Stimulated activated naive CD8-positive, alpha-beta T cell treated with anti-CD3 and anti-CD28 coated beads, Interleukin-15, amount 100 ng/mL, for 72 hours (primary cell): ENCODE measurements at places on chromosomes 7 and 10.

DNA sequence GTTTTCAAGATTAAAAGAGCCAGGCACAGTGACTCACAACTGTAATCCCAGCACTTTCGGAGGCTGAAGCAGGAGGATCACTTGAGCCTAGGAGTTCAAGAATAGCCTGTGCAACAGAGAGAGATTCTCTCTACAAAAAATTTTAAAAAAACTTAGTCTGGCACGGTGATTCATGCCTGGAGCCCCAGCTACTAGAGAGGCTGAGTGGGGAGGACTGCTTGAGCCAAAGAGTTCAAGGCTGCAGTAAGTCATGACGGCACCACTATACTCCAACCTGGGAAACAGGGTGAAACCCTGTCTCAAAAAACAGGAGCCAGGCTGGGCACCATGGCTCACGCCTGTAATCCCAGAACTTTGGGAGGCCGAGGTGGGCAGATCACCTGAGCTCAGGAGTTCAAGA, 86.6 kb upstream of the KCTD7 start:
- DNase-seq = no peak

- DNase-seq = no peak
These were observed 13.1 kb downstream of the ZCWPW1 start for GRCh38 chr7:100415448-100415847.

DNA sequence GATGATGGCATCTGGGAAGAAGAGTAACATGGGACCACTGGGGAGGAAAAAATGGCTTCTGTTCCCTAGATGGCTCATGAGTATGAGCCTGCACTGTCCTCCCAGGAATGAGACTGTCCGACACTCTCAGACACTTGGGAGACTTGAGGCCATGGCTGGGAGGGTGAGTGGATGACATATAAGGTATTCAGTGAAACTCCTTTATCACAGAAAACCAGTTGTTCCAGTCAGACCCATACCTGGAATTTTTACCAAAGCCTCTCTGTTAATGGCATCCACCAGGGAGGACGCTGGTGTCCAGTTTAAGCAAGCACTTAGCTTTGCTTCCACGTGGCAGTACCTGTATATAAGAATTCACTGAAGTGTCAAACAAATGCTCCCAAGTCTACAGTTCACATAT, 116.7 kb upstream of the C10orf90 start:
- DNase-seq = no peak

DNA sequence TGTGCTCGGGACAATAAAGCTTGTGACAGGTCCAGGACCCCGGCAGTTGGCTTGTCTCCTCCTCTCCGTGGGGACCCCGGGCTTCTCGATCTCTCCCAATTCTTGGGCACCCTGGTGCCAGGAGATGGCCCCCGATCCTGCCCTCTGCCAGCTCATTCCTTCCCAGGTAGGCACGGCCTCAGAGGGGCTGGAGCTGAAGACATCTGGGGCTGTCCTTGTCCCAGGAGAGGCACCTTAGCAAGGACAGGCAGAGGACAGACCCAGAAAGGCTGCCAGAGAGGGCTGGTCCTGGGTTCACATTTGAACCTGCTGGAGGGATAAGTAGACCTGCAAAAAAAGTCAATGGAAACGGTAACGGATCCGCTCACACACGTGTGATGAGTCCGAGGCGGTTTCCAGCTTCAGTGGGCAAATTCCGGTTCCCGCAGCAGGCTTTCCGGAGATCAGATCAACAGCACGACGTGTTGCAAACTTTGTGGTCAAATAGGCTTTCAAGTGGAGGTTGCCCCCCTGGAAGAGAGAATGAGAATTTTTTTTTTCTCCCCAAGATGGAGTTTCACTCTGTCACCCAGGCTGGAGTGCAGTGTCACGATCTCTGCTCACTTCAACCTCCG, 47.7 kb upstream of the GTF2IRD1 start:
- no peak for DNase-seq

GRCh38 chr7:72438491-72438890, 26.4 kb upstream of the CALN1 start:
- no peak for DNase-seq

DNA sequence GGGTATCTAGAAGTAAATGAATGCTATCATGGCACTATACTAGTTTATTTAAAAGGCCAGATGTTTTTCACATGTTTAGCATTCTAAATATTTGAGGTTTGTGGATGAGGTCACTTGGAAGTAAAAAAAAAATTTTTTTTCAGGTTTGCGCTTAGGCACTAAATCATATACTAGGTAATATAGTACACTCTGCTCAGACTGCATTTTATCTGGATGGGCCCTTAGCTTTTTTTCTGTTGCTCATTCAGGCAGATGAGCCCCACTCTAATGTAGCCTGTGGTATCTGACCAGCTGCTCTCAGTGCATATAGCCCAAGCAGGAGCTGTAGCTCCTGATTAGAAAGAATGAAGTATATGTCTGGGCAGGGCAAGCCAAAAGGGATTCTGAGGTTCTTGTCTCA, 210.1 kb downstream of the AUTS2 start:
- DNase-seq = no peak

DNA sequence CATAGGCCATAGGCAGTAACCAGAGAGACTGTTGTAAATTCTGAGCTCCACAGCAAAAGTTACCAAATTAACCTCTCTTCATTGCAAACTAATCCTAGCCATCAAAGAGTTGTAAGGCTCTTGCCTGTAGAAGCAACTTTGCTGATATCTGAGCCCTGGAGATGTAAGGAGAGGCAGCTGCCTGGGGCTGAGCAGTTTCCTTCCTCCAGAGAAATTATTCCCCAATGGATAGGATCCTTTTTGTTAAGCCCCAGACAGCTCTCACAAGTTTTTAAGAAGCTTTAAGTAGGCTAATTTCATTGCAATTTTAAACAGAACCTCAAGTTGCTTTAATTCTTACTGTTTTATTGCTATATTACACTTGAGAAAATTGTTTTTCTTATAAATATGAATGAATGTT, 211.1 kb downstream of the GALNT17 start:
- DNase-seq = no peak

GRCh38 chr10:127194111-127194510, 2.3 kb downstream of the INSYN2A start:
- no peak for DNase-seq

- DNase-seq = no peak
These were observed 22.5 kb downstream of the LRRN3 start for GRCh38 chr7:111113263-111114017.

- DNase-seq = no peak
These were observed 37.9 kb upstream of the ANKRD1 start for GRCh38 chr10:90958781-90959180.

DNA sequence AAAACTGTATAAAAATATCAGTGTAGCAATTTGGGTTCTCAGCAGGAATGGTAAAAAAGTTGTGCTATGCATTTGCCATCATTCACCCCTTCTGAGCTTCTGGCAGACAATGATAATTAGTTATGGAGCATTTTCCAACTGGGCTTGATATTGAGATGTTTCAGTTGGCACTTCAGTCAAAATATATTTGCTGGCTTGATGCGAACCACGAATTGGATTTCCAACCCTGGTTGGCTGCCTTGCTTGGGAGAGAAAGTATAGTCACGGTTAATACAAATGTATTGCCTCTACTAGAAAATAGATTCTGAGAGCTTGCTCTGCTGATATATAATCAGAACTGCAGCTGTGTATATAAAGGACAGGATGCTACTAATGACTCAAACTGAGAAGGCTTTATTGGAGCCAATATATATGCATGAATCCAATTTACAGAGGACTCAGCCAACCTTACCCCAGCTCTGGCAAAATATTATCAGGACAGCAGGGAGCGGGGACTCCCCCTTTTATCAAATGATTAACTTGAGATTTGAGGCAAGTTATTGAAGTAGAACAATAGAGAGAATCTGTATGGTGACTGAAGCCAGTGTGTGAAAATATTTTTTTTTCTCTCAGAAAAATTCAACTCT, 219.8 kb upstream of the SMIM30 start:
- DNase-seq = no peak

GRCh38 chr7:24756545-24757352, 515 bp downstream of the GSDME start:
- peak; percentile 13 for DNase-seq

GRCh38 chr10:97140049-97140846, 45.5 kb downstream of the SLIT1 start:
- no peak for DNase-seq

- DNase-seq = no peak
These were observed 54.5 kb upstream of the FZD8 start for GRCh38 chr10:35696392-35697287.

- no peak for DNase-seq
These were observed 52.4 kb downstream of the SORBS1 start for GRCh38 chr10:95508730-95509129.

- DNase-seq = no peak
These were observed 16.7 kb downstream of the LRRN3 start for GRCh38 chr7:111107579-111107978.

DNA sequence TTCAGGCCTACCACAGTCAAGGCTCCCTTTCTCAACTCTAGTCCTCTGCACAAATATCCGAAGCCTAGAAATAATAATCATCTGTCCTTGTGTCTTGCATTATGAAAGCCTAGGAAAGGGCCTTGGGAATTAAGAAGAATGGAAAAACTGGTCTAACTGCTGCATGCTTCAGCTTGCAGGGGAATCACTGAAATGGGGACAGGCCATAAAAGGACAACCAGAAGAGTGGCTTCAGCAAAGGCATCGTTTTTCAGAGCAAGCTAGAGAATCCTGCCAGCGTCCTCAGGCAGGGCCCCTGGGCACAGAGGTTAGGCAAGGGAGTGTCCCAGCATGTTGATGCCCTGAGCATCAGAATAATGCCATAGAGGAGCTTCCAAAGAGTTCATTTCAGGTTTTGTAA, 13.2 kb downstream of the ERVW-1 start:
- DNase-seq = no peak

DNA sequence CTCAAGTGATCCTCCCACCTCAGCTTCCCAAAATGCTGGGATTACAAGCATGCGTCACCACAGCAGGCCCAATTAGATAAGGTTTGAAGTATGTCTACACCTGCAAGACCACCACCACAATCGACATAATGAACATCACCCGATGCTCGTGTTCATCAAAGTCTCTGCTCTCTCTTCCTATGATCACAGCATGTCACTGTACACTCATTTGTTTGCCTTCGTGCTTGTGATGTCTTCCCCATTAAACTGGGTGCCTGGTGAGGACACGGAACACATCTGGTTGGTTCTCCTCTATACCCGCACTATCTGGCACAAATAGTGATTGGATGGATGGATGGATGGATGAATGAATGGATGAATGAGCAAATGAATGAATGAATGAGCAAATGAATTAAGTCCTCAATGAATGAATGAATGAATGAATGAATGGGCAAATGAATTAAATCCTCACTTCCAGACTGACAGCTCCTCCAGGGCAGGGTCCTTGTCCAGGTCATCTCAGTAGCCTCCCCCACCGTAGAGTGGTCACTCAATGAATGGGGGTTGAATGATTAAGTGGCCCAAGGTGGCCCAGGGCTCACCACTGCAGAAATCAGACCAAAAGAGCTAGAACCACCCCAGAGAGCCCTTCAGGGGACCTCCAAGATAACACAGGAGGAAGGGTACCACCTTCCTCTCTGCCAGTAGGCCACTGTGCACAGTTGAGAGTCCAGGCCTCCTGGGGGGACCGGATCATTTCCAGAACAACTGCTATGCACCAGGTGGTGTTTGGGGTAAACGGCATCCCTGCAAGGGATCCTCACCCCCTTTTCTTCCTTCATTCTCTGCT, 101.9 kb upstream of the TNRC18 start:
- peak; percentile 59 for DNase-seq

DNA sequence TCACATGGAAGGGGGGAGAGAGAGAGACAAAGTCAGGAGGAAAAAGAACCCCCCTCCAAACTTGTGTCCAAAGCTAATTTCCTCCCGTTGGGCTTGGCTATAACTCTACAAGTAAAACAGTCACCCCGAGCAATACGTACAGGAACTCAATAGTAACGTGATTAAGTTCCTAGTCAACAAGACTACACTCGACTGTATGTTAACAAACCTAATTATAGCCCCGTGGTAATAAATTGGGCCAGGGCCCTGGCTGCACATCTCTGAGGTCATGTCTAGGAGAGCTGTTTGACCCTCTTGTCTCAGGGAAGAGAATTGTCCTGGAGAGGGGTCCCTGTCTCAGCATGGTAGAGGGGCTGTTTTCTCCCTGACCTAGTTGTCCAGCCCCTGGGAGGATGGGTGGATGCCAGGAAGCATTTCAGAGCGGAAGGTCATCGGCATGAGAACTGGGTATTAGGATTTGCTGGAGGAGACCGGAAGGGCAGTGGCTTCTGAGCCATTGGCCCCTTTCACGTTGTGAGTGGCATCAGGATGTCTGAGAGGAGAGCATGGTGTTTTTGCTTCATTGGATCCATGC, 60.2 kb upstream of the COMTD1 start:
- no peak for DNase-seq

DNA sequence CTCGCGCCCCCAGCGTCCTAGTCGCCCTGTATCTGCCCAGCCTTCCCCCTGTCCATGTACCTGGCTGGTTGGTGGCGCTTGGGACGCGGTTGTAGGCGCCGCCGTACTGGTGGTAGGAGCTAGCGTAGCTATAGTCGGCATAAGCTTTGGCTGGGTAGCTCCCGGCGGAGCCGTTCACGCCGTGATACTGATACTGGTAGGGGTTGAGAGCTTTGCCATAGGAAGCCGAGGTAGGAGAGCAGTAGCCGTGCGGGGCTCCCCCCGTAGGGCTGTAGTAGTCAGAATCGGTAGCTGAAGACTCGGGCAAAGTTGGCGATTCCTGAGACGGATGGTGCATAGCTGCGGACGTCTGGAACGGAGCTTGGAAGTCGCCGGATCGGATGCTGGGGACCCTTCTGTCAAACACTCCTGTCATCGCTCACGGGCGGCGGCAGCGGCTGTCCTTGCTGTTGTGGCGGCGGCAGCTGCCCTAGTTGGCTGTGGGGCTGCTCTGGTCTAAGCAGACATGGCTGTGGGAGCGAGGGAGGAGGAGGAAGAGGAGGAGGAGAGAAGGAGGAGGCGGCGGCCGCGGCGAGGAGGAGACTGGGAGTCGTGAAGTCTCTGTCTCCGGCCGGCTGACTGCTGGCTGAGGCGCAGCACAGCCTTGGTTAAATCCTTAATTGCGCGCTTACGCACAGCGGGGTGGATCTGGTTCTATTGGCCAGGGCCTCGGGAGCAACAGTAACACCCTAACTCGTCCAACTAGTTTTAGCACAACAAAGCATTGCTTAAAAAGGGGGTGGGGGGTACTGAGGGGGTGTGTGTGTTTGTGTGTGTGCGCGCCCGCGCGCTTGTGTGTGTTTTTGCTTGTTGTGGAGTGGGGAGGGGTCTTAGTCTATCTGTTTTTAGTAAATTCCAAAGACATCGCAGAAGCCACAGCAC, at the start of gene DLX5:
DLX5 (minus strand) TSS at position 623 of the 921 bp plus-strand sequence; CDS start at position 415, 208 bp downstream.
- peak; percentile 28 for DNase-seq

GRCh38 chr10:122050811-122051210, 61.8 kb downstream of the TACC2 start:
- DNase-seq = no peak

DNA sequence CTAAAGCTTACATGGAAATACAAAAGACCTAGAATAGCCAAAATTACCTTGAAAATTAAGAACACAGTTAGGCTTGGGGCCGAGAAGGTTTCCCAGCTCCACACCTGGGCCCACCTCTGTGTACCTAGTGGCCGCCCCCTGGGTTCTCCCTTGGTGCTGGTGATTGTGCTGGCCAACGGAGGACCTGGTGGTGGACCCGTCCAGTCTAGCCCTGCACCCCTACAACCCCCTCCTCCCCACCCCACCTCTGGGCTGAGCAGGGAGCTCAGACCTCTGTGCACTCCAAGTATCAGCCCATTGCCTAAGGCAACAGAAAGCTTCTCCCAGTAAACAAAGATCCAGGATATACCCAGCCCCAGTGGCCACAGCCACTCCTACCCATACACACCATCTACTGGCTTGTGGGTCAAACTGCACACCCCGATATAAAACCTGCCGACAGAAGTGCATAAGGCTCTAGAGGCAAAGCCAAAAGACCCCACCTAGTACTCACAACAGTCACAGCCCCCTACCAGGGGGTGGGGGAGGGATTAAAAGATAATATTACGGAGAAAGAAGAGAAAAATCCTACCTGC, 105.0 kb upstream of the DIP2C start:
- DNase-seq = no peak
